ENCODE measurements at places on chromosomes 4 and X.

- DNase-seq: no peak
Measured at GRCh38 chr4:87029356-87029755, 94.5 kb downstream of the AFF1 start.

DNA sequence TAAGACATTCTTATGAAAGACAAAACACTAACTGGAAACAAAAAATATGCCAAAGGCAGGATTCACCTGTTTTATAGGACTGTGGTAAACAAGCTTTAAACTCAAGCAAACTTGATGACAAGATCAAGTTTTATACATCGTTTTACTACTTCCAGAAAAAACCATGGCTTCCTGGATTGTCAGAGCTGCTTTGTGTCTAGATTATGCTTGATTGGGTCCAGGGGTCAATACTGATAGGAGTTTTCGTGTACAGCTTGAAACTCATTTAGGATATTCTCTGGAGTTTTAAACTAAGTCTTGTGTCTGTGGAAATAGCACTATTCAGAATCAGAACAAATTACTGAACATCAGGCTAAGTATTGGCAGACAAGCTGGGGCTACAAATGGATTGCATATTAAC, 13.0 kb downstream of the HCCS start:
- no peak for DNase-seq

DNA sequence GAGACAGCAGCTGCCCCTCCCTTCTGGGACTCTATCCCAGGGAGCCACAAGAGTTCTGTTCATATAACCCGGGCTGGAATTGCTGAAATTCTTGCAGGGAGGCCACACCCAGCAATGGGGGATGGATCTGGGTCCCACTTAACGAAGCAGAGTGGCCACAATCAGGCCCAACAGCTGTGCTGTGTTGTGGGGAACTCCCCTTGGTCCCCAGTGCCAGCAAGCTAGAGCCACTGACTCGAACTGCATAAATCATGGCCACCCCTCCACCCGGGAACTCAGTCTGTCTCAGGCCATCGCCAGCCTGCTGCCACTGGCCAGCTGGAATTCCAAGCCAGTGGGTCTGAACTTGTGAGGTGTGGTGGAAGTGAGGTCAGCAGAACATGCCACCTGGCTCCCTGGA, 111.1 kb downstream of the KLF8 start:
- DNase-seq: no peak

GRCh38 chr4:128858879-128859671, 49.6 kb downstream of the JADE1 start:
- DNase-seq: no peak

DNA sequence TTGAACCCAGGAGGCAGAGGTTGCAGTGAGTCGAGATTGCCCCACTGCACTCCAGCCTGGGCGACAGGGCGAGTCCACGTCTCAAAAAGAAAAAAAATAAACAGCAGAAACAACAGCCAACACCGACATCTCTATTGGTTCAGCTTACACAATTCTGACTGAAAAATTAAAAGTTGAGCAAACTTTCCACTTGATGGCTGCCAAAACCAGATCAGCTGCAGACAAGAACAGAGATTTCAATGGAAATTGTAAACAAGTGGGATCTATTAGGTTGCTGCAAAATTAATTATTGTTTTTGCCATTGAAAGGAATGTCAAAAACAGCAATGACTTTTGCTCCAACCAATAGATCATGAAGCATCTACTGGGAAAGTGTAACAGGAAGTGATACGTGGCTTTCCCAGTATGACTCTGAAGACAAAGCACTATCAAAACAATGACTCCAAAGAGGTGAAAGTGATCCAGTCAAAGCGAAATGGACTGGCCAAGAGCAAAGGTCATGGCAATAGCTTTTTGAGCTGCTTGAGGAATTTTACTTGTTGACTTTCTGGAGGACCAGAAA, 26.3 kb downstream of the UPF3B start:
- DNase-seq: no peak

GRCh38 chr4:25888781-25889180, 25.2 kb upstream of the SMIM20 start:
- no peak for DNase-seq

DNA sequence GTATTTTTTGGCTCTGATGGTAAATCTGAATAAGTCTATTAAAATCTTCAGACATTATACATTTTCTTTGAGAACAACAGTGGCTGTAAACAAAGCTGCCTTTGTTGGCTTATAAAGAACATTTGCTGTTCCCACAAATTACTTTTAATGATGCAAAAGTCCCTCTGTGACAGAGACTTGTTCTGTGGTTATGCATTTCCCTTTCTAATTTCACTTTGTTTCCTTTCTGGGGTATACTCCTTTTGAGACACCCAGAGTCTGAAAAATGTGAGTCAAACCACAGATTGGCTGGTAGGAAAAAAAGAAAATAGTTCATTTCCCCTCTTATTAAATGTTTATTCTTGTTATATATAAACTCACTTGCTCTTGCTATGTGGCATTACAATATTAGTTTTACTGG, 402.4 kb downstream of the PACRGL start:
- DNase-seq: no peak

DNA sequence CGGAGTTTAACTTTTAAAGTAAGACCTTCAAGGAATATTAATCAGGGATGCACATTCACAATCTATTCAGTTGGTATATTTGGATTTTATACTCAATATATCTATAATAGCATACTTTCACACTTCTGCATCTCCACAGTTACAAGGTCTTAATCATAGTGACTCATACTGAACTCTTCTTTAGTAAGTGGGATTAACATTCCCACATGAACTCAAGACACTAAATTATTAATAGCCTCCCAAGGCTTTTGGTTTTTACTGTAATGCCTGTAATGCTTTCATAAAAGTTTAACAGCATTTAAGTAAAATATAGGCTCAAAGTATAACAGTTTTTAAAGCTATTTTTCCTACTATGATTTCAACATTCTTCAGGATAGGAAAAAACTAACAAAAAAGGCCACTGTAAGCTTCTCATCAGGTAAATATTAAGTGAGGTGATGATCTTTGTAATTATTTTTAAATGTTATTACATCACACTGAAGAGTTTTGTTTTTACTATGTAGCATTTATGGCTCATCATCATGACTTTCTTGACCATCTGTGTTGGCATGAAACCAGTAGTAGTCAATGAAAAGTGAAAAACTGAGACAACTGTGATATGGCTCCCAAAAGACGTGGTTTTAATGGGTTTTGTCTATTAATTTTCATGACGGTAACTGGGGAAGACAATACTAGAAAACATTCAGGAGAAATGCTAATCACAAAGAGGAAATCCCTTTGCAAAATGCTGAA, 91.5 kb upstream of the GALNT7 start:
- DNase-seq: no peak

Data from DMS 273 treated with DMSO at 0.1 percent for 48 hours (cell line).